ENCODE measurements at places on chromosomes 6 and 20.

DNA sequence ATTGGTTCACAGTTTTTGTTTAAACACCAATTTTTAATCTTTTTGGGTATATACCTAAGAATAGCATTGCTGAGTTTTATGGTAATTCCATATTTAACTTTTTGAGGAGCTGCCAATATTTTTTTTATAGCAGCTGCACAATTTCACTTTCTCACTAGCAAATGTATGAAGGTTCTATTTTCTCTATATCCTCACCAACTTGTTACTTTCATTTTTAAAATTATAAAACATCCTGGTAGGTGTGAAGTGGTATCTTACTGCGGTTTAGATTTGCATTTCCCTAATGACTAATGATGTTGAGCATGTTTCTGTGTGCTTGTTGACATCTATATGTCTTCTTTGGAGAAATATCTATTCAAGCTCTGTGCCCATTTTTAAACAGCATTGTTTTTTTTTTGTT lies 452.1 kb downstream of the GRIK2 start:
- no peak for DNase-seq

DNA sequence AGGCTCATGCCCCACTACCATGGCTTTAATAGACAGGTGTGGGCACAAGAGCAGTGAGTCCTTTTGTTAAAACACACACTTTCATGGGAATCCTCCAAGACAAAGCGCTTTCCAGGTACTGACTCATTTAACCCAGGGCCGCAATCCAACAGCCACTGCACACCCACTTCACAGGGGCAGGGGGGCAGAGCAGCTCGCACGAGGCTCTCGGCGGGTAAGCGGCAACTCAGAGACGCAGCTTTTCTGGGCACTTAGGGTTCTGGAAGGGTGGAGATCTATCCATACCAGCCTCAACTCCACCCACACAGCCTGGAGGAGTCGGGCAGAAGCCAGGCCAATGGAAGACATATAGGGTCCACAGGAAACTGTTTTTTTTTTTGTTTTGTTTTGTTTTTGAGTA lies 28.6 kb downstream of the PSMG4 start:
- DNase-seq, result no peak

- no peak for DNase-seq
Measured at GRCh38 chr6:112360498-112360897, 13.4 kb downstream of the RFPL4B start.

DNA sequence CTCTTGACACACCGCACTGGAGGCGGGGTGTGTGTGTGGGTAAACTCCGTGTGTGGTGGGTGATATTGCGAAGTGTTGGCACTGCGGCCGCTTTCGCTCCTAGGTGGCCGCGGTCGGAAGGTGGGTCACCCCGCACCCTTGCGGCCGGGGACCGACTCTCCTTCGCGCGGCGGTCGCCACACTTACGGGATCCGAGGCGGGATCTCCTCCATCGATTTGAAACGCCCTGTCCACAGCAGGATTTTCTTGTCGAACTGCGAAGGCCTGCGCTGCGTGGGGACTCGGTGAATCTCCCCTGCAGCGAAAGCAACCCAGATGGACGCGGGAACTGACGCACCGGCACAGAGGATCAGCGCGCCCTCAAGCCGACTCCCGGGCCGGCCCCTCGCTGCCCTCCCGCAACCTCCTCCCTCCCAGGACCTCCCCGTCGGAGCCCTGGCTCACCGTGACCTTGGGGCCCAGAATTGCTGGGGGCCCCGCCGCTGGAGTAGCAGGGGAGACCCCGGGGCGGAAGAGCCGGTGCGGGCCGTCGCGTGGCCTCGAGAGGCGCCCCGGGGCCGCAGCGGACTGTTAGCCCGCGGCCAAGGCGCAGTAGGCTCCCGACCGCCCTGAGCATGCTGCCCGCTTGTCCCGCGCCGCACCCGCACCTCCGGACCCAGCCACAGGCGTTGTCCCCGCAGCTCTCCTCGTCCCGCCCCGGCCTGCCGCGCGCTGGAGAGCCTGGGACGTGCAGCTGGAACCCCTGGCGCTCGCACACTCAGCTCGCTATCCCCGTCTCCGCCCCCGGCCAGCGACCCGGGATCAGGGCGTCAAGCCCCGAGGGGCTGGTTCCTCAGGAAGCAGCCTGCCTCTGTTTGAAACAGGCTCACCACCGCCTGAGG lies at the start of gene FAM162B:
TSS of gene FAM162B (minus strand) at position 759 of the 881 bp plus-strand sequence. CDS start at position 616, 143 bp downstream.
- no peak for DNase-seq

GRCh38 chr20:36852187-36852586 lies 23.8 kb upstream of the TLDC2 start:
- DNase-seq, result no peak

- DNase-seq, result no peak
Measured at GRCh38 chr6:130944486-130944885, 117.3 kb downstream of the SMLR1 start.

- no peak for DNase-seq
Measured at GRCh38 chr20:62405108-62405980, 1.7 kb downstream of the CABLES2 start.

DNA sequence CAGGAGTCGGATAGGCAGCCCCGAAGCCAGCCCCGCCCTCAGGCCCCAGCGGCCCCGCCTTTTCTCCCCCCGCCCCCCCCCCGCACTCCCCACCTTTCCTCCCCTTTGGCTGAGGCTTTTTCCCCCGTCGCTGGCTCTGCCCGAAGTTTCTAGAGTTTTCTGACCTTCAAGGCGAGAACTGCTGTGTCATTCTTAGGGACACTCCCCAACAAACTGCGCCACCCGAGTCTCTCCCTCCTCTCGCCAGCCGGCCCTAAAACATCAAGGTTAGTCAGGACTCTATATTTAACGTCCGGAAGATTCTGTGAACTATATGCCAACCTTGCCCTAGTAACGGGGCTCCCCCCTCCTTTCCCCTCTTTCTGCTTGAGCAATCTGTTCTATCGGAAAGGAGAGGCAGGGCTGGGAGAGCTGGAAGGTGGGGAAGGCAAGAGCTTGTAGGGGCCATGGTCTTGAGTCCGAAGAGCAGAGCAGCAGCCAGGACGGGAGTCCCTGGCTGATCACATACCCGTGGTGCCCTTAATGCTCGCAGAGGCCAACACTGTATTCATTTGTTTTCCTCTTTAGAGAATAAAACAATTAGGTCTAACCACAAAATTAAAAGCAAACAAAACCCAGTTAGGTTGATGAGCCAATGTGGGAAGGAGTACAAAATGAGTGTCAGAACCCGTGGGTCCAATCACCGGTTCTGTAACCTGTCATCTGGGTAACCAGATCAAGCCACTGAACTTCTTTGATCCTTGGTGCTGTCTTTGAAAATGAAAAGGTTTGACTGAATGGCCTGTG lies 5.3 kb upstream of the HSPA1B start:
- DNase-seq, result no peak

- no peak for DNase-seq
Measured at GRCh38 chr20:32982617-32983458, 21.4 kb downstream of the SUN5 start.

DNA sequence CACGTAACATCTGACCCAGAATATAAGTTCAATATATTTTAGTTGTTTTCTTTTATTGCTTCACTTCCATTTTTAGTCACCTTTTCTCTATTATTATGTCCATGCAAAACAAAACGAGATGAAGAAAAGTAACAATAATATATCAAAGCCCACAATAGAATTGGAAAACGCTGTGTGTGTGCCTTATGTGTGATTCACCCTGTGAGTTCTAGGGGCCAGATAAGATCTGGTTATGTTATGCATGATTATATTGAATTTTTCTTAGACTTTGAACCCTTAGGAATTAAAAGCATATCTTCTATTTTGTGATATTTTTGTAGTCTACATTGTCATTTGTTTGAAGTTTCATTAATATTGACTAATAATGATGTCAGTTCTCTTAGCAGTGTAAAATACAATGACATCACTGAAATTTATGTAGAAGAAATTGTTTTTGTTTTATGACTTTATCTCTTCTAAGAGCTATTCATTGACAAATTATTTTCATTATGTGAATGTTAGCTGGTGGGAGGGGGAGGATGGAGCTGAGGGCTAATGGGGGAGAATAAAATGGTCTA lies 243.6 kb downstream of the TFAP2B start:
- no peak for DNase-seq

DNA sequence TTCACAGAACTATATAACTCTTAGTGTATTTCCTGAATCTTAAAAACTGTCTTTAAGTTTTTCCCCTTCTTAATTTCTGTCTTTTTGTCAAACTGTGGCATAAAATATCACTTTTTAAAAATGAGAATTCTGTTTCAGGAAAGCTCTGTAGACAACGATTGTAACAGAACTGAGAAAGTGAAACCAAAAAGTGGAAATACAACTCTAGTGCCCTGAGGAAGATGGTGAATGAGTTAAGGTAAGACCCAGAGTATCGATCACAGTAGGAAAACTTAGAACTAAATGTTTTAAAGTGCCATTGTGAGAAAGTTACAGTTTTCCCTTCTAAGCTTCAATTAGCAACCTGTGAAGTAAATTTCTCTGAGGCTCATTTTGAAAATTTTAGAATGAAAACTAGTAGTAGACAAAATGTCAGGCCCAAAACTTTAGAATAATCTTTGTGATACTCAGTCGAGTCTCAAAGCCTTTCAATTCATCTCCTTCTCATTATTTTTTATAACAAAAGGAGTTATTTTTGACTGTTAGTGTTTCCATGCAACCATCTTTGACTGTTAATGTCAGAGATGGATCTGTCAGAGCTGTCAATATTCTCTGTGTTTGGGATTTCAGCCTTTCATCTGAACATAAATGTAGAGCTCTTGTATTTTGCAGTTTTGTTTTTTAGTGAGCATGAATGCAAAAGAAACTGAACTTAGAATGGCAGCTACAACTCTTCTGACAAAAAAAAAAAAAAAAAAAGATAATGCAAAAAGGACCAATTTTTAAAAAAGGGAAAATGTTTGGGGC lies 19.0 kb upstream of the TRDN start:
- DNase-seq, result no peak

DNA sequence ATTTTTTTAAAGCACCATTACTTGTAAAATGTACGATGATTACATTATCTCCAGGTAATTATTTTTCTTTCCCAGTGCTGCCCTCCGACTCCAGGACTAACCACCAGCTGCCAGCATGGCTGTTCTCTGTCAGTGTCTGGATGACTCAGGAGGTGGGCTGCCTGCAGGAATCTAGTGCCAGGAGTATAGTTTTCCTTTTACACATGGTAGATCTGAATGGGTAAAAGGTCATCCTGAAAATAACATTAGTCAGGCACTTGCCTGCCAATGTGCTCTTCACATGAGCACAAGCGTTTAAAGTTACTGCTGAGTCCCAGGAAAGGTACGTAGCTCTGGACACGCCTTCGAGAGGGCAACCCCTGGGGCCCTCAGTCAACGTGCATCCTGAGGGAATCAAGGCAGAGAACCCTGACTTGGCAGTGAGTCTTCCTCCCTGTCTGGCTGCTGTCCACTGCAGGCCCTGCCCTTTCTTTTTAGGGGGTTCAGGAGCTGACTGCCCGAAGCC lies 2.4 kb downstream of the DYNLT1 start:
- DNase-seq, result no peak

DNA sequence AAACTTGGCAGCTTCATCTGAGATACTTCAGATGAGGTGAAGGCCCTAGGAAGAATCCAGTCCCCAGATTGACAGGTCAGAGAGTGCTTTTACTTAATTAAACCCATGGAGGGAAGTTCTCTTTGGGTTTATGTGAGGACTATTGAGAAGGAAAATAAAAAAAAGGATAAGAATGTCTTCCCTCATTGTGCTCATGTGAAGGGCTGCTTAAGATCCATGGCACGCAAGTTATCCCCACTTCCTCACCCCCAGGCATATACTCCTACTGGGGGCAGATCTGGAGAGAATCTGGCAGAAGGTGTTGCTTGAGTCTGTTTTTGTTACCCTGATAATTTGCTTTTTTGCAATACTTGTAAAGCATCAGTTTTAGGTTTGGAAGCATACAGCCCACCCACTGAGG lies 322.9 kb upstream of the TFAP2D start:
- DNase-seq, result no peak

All from HS-27A (cell line).